ENCODE measurements at places on chromosomes 3 and 15.

- no peak for DNase-seq
Observed at GRCh38 chr3:189572249-189572648, 58.9 kb upstream of the TP63 start.

DNA sequence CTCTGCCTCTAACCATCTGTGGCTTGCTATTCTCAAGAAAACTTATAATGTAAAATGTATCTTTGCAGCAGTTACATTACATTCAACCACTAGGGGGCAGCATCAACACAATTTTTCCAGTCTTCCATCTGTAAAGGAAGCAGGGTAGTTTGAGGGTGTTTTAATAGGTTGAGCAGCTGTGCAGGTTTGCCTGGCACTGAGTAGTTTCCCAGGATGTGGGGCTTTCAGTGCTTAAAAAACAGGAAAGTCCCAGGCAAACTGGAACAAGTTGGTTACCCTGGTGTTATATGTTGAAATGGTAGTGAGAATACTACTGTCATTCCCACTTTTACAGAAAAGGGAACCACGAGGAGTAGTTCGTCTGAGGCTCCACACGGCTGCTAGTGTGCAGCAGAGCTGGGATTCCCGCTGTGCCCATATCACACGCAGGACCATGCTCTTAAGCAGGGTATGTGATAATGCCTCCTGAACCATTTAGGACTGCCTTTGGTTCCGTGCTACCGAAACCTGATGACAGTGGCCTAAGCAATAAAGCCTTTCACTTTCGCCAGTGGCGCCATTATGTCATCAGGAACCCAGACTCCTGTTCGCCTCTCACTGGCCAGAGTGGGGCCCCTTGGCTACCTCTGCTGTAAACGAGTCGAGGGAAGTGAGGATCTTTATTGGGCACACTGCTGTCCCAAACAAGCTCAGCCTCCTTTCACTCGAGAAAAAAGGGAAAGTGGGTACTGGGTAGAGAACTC lies 64.7 kb upstream of the ZBTB38 start:
- peak; percentile 81 for DNase-seq

GRCh38 chr3:40715551-40715950 lies 190.8 kb downstream of the ZNF621 start:
- no peak for DNase-seq

DNA sequence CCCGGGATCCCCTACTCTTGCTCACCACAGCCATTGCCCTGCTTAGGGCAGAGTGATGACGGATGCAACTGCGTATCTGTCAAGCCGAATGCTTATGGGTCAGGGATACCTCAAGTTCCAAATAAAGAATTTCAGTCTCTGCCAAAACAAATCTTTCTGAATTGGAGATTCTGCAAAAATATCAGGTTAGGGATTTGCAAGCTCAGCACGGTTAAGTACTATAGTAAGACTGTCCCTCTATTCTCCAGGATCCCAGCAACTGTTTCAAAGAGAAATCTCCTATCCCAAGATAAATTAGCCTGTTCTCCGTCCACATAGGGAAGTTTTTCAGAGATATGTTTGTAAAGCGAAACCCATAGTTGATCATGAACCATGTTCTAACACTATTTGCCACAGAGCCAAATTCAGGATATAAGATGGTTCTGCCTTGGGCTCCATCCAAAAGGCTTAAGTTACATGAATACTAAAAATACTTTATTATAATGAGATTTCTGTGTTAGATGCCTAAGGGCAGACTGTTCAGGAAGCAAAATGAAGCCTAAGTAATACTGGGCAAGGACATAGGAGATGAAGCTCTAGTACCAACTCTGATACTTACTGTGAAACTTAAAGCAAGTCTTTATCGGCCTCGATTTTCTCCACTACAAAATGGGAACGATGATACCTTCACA lies 100.1 kb upstream of the LPP start:
- no peak for DNase-seq

DNA sequence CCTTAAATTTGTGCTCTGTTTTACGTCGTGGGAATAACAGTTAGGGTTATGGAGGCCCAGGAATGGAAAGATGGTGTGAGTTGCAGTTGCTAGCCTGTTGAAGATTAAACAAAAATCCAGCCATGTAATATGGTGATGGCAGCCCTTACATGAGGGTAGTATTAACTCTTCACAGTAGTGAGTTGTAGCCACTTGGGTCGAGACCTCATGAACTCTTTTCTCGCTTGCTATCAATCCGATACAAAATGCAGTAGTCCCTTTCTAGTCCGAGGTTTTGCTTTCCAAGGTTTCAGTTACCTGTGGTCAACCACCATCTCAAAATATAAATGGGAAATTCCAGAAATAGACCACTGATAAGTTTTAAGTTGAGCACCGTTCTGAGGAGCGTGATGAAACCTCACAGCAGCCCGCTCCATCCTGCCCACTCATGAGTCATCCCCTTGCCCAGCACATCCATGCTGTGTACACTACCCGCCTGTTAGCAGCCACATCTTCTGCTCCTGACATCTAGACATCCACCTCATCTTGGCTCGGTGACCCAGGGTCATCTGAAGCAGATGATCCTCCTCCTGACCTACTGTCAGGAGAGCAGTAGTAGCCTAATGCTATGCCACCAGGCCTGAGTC lies 177.9 kb downstream of the CDIN1 start:
- no peak for DNase-seq

DNA sequence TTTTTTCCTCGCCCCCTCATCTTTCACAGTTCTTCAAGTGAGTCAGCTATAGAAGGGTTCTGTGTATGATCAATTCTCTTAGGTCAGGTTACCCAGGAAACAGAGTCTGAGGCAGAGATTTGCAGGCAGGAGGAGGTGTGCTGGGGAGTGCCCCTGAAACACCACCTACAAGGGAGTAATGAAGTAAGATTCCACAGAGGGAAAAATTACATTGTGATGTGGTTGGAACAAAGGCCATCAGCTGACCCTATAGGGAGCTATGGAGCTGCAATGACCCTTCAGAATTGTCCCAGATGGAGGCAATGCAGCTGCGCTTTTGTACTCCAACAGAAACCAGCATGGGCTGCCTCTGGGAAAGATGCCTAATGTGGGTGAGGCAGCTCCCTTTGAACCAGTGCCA lies 142.2 kb upstream of the CNTN3 start:
- no peak for DNase-seq

- no peak for DNase-seq
Observed at GRCh38 chr3:72606005-72606800, 242.0 kb downstream of the SHQ1 start.

- DNase-seq, result no peak
Observed at GRCh38 chr3:132911741-132912415, 126.3 kb upstream of the TMEM108 start.

GRCh38 chr15:70095408-70096214 lies 2.1 kb downstream of the TLE3 start:
- no peak for DNase-seq

DNA sequence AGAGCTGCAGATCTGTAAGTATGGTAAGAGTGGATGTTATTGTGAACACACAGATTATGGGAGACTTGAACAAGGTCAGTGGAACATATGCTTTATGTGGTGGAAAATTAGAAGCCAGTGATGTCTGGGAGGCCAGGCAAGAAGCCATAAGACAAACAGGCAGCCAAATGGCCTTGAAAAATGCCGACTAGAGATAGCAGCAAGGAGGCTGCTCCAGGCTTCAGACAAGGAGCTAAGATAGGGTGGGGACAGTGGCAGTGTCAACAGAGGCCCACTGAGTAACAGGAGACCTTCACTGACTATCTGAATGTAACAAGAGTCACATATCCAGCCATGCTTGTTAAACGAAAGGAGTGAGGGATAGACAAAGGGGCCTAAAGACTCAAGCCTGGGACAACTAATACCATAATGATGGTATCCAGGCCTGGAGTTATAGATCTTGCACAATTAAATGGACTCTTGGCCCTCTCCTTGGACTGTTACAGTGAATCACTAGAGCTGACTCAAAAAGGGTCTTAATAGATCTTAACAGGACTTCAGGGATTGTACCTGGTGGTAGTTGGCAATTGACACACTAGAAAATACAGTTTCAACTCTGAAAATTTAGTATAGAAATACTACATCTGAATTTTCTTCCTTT lies 50.6 kb downstream of the CFAP20DC start:
- DNase-seq, result no peak

GRCh38 chr3:20141851-20142250 lies 44.2 kb downstream of the SGO1 start:
- DNase-seq, result no peak

DNA sequence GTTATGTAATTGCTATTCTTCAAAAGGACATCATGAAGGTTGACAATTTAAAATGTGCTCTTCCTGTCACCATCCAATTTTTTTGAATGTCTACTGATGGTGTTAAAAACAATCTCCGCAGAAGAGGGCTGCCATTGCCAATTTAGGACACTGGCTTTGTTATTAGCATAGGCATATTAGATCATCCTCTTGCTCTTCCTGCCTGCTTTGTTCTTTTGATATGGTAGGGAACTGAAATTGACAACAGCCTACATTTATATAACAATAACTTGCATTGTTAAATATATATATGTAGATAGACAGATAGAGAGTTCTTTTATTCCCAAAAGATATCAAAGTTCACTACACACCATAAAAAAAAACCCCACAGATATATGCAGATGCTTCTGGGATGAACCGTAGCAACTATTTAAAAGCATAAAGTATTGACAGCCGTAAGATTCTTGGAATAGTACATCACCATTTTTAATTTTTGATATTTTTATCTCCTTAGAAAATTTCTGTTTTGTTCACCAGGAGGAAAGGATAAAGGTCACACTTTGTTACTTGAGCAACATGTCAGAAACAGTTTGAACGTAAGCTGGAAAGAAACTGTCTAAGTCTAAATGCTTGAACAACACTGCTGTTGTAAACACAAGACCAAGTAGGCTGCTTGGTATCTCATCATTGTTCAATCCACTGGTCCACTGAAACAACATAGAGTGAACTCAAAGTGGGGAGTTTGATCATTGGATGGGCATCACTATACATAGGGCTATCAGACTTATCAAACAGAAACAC lies 66.5 kb downstream of the MDFIC2 start:
- DNase-seq, result no peak

GRCh38 chr3:5194341-5194740 lies 6.8 kb downstream of the EDEM1 start:
- no peak for DNase-seq

GRCh38 chr15:40338041-40338657 lies 2.6 kb downstream of the CCDC9B start:
- no peak for DNase-seq

- no peak for DNase-seq
Observed at GRCh38 chr3:100697723-100698285, 11.5 kb upstream of the TFG start.

GRCh38 chr15:59105854-59106253 lies 908 bp downstream of the CCNB2 start:
- no peak for DNase-seq

DNA sequence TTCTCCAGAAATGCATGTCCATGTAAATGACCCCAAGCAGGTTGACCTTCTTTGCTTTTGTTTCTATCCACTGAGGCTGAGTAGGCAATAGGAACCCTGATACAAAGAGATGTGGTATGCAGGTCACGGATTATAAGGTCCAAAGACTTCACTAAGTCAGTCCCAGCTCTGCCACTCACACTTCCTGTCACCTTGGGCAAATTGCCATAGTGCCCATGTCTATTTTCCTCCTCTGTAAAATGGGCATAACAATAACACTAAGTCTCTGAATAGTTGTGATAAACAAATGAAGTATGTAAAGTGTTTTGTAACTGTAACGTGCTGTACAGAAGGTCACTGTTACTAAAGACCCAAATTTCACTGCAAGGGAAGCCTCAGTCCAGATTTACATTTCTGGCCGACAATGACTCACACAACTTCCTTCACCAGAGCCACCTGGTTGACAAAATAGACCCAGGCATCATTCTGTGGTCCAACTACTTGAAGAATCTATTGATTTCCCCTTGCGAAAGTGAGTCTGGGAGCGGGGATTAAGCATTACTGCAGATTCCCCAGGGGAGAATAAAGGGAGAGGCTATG lies 175.4 kb upstream of the LPP start:
- DNase-seq, result no peak

GRCh38 chr3:140296796-140297352 lies 361.9 kb downstream of the CLSTN2 start:
- DNase-seq, result peak; percentile 58

GRCh38 chr3:149397528-149397927 lies 20.1 kb upstream of the TM4SF1 start:
- DNase-seq, result no peak

DNA sequence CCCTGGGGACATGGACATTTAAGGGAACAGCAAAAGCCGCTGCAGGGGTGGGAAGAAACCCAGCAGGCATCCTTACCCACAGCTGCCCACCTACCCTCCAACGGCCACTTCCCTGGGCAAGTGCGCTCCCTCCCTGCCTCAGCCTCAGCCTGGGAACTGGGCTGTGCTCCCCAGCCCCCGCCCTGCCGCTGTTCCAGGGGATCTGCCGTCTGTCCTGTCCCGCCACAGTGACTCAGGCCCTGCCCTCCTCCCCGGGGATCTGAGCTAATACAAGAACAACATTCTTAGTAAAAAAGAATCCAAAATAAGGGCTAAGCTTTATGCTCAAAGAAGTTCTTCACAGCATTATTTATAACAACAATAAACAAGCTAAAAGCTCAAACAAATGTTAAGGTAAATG lies 7.4 kb upstream of the IQSEC1 start:
- DNase-seq, result no peak

GRCh38 chr3:141659821-141660613 lies 78.1 kb upstream of the RNF7 start:
- no peak for DNase-seq

- no peak for DNase-seq
Observed at GRCh38 chr3:156098437-156099035, 21.8 kb upstream of the KCNAB1 start.

DNA sequence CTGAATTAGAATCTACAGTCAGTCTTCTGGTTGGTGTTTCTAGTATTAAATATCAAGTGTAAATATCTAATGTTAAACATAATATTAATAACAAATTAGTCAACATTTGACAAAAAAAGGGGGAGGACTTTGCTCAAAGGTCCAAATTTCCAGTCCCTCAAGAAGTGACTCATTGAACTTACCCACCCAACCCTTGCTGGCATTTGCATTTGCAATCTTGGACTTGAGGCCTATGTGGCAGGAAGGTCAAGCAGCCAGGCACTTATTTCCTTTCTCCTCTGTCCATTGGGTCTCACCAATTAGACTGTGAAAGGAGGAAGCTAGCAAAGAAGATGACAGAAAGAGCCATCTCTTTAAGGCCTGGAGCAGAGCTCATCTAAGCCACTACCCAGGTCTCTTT lies 174.0 kb downstream of the THRB start:
- DNase-seq, result no peak

GRCh38 chr3:168996622-168997021 lies 666.9 kb downstream of the MECOM start:
- DNase-seq, result no peak

GRCh38 chr3:146359841-146360240 lies 108.9 kb upstream of the PLSCR4 start:
- DNase-seq, result no peak
